ENCODE measurements at places on chromosomes 4 and X.

GRCh38 chrX:111123125-111123524 is 27.1 kb downstream of the PAK3 start:
- DNase-seq, result no peak

DNA sequence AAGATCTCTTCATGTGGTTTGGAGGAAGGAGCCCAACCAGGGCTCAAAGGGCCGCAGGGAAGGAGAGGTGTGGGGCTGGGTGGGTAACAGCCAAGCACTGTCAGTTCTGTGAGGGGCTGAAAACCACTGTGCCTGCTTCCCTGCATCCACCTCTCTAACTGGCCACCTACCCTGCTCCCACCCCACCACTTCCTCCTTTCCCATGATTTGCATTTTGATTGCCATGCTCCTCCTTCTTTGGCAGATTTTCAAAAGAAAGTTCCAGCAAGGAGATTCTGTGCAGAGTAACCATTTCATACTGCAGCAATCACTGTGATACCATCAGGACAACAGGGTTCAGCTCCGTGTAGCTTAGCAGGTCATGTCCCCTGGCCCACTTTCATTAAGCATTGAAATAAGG is 1.8 kb downstream of the ZNF674 start:
- DNase-seq, result no peak

DNA sequence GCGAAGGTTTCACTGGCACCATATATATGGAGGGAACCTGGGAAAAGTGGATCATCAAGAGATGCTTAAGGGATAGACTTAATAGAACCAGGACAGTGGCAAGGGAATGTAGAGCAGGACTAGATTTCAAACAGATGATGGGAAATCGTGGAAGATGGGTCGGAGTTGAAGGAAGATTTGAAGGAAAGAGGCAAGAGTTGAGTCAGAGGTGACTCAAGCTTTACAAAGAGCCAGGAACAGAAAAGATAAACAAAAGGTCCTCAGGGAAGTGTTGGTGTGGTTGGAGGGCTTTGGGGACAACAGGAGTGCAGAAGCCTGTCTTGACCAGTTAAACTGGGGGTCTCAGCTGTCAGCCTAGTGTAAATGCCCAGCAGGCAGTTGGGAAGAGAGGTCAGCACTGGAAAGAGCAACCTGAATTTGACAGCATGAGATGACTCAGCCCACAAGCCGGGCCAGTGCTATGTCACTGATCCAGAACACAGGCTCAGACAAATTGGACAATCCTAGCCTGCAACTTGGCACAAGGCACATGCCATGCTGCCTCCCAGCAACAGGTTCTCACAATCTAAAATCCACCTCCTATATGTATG is 230.5 kb downstream of the IDS start:
- DNase-seq, result no peak

DNA sequence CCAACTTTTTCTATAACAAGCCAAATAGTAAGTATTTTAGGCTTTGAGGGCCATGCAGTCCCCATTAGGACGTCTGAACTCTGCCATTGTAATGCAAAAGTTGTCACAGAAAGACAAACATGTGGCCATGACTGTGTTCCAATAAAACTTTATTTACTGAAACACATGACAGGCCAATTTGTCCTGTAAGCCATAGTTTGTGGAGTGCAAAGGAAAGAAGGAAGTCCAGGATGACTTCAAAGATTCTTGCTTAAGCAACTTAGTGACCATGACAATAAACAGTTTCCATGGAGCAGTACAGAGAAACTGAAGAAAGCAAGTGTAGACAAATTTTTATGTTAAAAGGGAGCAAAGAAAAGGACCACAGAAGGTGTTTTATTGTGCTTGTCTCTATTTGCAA is 35.0 kb upstream of the MYOZ2 start:
- DNase-seq, result no peak

- DNase-seq, result no peak
Measured at GRCh38 chr4:88251924-88252323, 32.4 kb downstream of the PPM1K start.

DNA sequence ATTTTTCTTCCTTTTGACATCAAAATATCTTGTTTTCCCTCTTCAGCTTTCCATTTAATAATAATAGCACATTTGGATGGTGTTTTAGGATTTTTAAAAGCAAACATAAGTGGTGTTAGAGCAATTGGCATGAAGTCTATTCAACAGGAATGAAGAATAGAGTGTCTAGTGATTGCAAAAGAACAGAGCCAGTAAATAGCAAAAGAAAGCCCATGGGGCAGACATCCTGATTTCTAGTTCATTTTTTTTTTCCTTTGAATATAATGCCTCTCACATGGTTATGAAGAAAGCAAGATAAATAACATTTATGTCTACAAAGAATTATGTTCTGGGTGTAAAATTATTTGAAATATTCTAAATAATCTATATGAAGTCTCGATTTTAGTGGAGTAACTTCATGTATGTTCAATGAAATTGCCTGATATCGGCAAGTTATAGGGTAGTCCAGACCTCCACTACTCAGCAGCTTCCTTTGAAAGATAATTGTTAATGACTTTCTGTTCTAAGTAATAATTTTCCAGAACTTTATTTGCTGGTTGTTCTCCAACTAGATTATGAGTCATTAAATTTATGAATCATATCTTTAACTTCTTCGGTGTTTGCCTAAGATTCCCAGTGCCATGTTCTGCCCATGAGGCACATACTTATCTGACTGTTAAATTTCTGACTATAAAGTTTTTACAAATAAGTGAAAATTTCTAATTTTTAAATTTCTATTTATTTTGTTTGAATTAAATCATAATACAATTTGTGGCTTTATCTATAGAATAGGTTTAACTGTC is 587.9 kb downstream of the TLL1 start:
- DNase-seq, result no peak

DNA sequence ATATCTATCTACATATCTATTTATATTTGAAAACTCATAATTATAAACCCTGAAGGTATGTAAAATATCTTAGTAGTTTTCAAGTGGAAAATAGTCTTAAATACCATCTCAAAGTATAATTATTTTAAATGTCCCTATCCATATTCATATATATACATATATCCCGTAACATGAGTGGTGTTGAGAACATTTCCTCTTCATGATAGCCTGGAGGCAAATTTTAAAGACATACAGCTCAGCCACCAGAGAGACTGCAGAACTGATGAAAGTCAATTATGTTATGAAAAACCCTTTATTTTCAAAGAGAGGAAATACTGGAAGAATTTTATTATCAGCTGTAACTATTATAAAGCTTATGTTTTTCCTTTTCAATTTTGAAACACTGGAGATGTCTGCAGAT is 1806.7 kb upstream of the PCDH7 start:
- no peak for DNase-seq

DNA sequence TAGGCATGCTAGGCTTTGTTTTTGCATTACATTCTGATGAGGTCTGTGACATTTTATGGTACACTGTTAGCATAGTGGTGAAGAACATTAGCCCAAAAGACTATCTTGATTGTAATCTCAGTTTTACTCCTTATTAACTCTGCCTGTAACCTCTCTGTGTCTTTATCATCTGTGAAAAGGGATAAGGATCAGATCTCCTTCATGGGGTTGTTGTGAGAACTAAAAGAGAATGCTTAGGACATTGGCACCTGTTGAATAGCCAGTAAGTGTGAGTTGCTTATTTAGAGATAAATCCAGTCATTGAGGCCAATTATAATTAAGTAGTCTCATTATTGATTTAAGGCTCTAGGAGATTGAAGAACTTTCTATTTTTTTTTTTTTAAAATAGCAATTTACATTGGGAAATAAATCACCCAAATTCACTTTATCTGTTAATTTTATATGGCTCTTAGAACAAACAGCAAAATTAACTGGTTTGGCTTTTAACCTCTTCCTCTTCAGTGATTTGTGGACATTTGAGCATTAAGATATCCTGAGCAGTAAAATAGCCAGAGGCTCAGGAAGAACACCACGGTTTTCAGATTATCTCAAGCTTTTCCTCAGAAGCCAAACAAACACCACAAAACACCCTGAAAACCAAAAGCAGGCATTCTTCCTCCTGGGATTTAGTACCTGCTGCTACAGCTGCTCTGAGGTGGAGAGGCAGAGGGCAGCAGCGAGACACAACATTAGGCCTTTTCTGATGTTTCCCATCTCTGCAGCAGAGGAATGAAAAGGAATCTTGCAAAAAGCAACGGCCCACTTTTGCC is 192.9 kb downstream of the ARHGAP10 start:
- no peak for DNase-seq

DNA sequence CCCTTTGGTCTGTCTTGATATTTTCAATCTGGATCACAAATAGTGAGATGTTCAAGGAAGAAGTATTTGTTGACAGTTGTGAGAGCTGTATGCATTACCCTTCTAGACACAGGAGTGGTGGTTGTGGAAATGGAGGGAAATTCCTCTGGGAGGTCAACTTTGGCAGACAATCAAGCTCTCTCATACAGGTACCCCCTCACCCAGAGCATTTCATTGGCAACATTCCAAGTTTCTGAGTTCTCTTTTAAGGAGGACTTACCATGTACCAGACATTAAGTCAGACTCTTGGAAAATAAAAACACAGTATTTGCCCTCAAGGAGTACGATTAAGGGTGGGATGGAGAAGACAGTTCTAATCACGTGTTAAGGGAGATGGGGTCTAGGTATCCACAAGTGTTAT is 45.3 kb downstream of the KLHL15 start:
- DNase-seq, result no peak

DNA sequence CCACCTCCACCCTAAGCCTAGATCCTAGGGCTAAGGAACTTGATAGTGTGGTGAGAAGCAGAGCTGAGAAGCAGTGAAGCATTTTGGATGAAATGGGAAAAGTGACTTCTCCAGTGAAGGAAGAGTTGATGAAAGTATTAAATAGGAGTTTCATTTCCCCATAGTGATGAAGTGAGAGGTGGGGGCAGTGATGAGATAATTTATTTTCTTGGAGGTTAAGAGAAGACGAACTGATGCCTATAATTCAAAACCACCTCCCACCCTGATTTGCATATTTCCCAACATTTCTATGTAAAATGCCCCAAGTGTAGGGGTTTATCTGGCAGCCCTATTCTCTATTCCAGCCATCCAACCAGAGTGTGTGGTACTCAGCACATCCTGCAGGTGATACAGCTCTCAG is 6.3 kb downstream of the LONRF3 start:
- DNase-seq, result no peak

- DNase-seq, result no peak
Measured at GRCh38 chr4:960636-961350, 12.6 kb downstream of the DGKQ start.

DNA sequence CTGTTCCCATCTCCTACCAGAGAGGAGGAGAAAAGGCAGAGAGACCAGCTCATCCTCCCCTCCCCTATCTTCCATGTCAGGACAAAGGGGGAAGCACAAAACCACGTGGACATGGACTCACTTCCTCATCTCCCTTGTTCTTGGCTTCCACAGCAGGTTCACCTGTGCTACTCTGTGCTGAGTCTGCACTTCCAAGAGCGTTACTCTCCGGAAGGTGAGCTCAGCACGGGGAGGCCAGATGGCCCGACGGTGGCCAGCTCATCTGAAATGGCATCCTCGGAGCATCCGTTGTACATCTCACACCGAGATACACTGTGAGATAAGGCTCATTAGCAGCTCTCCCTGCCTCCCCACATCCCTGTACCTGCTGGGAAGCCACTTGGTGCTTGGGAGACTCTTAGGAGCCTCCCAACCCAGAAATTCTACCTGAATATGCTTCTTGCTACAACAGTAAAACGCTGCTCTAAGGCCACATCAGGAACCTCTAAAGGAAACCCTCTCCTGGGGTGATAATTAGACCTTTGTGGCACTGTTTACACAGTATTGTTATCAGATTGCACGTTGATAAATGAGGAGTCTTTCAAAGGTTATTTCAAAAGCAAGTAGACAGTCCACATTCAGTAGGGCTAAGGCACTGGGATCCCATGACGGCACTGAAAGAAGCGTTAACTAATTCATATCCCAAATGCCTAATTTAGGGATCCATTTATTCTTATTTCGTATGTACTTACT is 19.4 kb downstream of the LGI2 start:
- DNase-seq, result no peak

GRCh38 chr4:111113591-111113990 is 490.7 kb upstream of the PITX2 start:
- DNase-seq, result no peak

- DNase-seq, result no peak
Measured at GRCh38 chr4:148834804-148835631, 392.8 kb upstream of the NR3C2 start.

DNA sequence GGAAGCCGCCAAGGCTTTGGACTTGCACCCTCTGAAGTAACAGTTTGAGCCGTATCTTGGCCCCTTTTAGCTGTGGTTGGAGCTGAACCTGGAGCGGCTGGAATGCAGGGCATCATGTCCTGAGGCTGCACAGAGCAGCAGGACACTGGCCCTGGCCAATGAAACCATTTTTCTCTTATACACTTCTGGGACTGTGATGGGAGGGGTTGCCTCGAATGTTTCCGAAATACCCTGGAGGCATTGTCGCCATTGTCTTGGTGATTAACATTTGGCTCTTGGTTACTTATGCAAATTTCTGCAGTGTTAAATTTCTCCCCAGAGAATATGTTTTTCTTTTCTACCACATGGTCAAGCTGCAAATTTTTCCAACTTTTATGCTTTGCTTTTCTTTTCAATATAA is 137.2 kb downstream of the MAGEC1 start:
- DNase-seq, result no peak

DNA sequence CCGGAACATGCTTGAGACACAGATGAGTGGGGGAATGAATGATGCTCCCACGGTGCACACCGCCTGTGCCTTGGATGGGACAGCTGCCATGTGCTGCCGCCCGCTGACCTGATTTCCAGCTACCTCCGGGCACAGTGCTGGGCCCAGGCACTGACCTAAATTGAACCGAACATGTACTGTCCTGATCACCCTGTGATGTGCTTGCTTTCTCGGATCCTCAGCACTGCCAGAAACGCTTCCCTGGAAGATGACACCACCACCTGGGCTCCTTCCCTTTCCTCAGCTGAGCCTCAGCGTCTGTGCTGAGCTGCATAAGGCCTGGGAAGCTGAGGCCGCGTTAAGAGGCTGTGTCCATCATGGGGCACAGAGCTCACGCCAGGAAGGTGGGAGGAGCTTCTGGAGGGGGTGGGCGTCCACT is 39.3 kb upstream of the MXD4 start:
- no peak for DNase-seq

- no peak for DNase-seq
Measured at GRCh38 chr4:123017636-123018395, 95.4 kb upstream of the NUDT6 start.

DNA sequence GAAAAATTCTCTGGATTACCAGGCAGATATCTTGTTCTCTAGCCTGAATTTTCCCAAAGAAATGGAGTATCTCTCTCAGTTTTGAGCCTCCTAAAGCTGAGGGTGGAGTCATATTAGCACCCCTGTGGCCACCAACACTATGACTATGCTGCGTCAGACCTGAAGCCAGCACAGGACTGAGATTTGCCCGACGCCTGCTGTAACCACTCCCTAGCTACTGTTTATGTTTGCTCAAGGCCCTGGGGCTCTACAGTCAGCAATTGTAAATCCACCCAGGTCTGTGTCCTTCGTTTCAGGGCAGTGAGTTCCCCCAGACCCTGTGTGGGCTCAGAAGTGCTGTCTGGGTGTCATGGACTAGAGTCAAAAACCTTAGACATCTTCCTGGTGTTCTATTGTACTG is 61.4 kb downstream of the ZXDA start:
- DNase-seq, result no peak

Measured in stimulated activated CD8-positive, alpha-beta memory T cell treated with anti-CD3 and anti-CD28 coated beads, Interleukin-12 subunit alpha, Interleukin-12 subunit beta, amount 100 ng/mL, for 4 hours (primary cell).